Activated CD8-positive, alpha-beta memory T cell treated with anti-CD3 and anti-CD28 coated beads for 1 hour (primary cell): ENCODE measurements at places on chromosomes 1 and 21.

GRCh38 chr1:157000686-157001085 lies 44.9 kb downstream of the ARHGEF11 start:
- no peak for DNase-seq

- no peak for DNase-seq
Observed at GRCh38 chr1:176517484-176517883, 54.5 kb downstream of the PAPPA2 start.

GRCh38 chr1:170483051-170483450 lies 48.9 kb upstream of the GORAB start:
- no peak for DNase-seq

GRCh38 chr1:12344596-12345349 lies 114.9 kb downstream of the VPS13D start:
- DNase-seq, result no peak

DNA sequence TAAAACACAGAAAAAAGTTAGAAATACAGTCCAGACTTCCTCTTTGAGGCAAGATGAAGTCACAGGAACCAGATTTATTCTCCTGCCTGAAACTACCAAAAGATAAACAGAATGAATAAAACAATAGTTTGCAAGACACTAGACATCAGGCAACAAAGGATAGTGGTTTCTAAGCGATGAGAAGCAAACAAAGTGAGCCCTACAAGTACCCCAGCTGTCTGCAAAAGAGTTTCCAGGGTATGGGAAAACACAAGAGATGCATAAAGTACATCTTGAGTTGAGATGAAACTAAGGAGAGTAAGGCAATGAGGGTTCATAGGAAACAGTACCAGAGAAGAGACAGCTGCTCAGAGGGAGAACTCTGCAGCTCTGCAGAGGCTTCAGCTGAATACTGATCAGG lies 83.3 kb upstream of the COL24A1 start:
- DNase-seq, result no peak

- no peak for DNase-seq
Observed at GRCh38 chr1:39317111-39317510, 112.6 kb downstream of the MACF1 start.
